SK-MEL-5 (cell line): ENCODE measurements at places on chromosomes 7 and 10.

DNA sequence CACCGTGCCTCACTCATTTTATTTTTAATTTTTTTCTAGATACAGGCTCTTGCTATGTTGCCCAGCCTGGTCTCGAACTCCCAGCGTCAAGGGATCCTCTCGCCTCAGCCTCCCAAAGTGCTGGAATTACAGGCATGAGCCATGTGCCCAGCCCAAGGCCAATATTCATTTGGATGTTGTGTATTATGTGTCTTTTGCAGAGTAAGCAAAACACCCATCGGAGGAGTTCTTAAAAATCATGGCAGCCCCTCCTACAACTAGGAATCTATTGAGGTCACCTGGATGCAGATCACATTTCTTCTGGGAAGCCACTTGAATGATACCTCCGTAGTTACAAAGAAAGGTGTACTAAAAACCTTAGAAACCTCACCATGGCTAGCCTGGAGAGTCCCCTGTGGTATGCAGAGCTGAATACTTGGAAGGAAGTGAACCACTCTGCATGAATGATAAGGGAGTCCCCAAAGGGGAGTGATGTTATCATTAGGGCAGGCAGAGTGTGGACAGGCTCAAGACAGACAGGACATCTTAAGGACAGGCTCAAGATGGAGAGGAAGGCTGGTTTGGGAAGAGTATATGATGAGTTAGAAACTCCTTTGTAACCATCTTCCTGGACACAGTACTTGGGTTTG is 185.7 kb downstream of the TAX1BP1 start:
- DNase-seq, result no peak

DNA sequence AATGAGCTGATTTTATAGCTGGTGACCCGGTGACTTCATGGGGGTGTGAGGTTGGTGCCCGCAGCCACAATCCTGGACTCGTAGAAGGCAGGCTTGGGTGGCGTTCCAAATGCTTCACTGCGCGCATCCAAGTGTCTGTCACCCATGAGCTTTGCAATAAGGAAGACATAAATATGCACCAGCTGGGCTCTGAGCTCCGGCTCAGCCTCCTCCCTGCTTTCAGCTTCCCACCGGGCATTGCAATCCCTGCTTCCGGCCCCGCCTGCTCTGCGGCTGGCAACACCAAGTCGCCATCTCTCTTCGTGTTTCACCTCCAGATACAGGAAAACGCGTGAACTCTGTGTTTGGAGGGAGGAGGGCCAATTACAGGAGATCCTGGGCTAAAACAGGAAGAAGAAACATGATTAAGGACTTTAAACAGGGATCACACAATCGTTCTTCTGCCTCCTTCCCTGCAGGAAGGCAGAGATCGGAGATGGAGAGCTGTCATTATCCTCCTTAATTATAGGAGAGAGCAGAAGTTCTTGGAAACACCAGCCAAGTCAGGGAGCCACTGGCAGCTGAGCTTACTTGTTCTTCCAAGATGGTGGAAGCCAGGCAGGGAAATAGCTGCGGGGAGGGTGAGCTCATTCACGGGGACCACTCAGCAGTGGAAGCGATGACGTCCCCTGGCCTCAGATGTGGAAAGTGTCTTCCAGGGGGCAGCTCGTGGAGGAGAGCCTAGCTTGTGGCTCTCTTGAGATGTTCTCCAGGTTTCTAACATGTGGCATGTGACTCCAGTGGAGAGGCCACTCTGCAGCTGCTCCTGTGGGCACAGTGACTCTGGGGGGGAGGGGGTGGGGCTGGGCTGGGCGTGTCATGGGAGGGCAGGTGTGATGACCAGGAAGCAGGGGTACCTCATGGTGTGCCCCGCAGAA is 134.9 kb downstream of the CAMK1D start:
- no peak for DNase-seq

DNA sequence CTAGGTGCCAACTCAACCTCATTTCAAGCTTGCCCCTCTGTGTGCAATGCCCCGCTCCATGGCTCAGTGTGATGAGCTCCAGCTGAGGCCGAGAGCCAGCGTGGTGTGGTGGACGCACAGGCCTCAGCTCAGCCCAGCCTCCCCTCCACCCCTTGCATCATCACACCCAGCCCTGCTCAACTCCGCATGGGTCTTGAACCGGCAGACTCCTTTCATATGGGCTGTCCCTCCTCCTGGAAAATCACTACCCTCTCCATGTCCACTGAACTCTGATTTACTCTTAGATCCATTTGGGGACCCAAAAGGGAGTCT is 16.6 kb upstream of the SLC18A3 start:
- no peak for DNase-seq

- no peak for DNase-seq
Measured at GRCh38 chr7:142506601-142507000, 242.7 kb upstream of the PRSS1 start.

DNA sequence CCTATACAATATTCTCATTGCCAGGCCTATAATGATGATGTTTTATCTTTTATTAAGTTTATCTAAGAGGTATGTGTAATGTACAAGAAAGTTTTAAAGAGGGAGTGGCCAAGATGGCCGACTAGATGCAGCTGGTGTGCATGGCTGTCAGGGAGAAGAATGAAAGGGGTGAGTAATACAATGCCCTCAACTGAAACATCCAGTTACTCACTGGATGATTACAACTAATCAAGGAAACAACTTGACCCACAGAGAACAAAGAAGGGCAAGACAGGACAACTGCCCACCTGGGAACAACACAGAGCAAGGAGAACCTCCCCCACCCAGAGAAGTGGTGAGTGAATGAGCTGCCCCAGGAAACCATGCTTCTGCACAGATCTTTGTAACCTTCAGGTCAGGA is 880.0 kb upstream of the LRRTM3 start:
- no peak for DNase-seq

DNA sequence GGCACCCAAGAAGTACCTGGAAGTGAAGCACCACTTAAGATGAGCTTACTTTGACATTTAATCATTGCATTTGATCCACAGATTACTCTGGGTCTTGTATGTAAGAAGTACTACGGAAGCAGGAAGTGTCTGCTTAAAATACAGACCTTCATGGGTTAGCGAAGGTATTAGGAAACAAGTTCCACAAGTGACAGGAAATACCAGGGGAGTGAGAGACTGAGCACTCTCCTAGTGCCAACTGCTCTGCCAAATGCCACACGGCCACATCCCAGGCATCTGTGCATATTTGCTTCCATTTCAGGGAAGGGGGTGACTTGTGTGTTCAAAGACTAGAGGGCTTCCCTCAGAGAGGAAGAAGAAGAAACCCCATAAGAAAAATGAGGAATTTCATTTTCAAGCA is 57.2 kb upstream of the ANK3 start:
- DNase-seq, result no peak

- no peak for DNase-seq
Measured at GRCh38 chr7:74141705-74142104, 32.5 kb upstream of the EIF4H start.
